Hematopoietic multipotent progenitor cell treated with erythropoietin and hydrocortisone succinate and interleukin-3 and kit ligand, for 15 days (in vitro differentiated cells): ENCODE measurements at places on chromosomes 12 and 14.

GRCh38 chr12:48009471-48009870 lies 5.2 kb upstream of the COL2A1 start:
- DNase-seq, result no peak

DNA sequence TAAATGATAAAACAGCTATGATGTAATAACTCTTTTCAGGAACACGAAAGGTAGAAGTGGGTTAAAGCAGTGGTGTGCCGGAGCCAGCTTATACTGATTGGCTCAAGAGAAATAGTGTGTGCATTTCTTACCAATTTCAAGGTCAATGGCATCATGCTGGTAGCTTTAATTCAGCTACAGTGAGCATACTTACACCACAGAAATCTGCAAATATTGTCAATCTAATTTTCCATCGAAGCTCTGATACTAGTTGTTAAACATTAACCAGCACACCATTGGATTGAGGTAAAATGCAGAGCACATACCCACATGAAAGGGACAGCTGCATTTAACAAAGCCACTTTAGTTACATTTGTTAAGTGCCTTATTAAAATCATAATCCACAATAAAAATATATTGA lies 225.7 kb downstream of the KCNC2 start:
- no peak for DNase-seq

DNA sequence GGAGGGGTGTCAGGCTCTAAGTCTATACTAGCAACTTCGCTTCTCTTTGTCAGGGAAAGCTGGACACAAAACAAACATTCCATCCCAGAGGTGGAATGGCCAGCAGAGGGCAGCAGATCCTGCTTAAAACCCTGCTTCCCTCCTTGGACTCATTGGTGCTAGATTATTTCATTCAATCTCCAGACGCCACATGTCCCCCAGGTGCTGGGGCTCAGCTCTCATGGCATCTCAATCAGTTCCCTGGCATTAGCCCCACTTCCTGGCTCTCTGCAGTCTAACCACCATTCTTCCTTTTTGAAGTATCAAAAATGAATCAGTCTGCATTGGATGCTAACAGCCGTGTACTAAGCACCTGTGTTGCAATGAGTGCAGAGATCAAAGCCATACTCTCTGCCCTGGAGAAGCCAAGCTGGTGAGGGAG lies 8.1 kb upstream of the PPP1R1A start:
- DNase-seq, result peak; percentile 33

- DNase-seq, result no peak
Measured at GRCh38 chr12:8909752-8910151, 4.6 kb upstream of the PHC1 start.

GRCh38 chr12:24307153-24307552 lies 357.7 kb upstream of the SOX5 start:
- DNase-seq, result no peak

- no peak for DNase-seq
Measured at GRCh38 chr12:47088021-47088944, 8.5 kb upstream of the AMIGO2 start.

GRCh38 chr12:53289891-53290290 lies 5.5 kb upstream of the PFDN5 start:
- DNase-seq, result no peak

- DNase-seq, result no peak
Measured at GRCh38 chr14:51921026-51921425, 60.6 kb downstream of the GNG2 start.

GRCh38 chr12:76927170-76927784 lies 48.5 kb upstream of the CSRP2 start:
- peak; percentile 36 for DNase-seq

DNA sequence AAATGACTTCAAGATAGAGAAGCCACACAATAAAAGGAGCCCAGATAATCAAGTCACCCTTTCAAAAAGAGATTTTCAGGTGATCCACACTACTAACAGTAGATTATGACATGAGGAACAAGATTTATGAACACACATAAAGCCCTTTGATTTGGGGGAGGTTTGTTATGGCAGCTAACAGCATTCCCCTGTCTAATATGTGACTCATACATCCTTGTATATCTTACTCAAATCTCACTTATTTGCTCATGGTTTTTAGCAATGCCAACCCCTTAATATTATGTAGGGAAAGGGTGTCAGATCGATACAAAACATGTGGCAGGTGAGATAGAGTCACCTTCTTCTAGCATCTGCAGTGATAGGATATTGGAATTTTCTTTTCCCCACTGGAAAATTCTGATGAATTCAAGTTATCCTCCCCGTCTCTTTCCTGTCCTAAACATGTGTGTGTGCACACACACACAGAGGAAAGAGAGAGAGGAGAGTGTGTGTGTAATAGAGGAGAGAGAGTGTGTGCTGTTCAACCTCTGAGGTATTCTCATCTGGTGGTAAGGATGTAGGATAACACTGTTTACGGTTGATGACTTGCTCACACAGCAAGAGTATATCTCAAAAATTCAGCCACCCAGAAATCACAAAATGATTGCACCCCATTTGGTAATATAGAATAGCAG lies 319.9 kb downstream of the KCNC2 start:
- no peak for DNase-seq

DNA sequence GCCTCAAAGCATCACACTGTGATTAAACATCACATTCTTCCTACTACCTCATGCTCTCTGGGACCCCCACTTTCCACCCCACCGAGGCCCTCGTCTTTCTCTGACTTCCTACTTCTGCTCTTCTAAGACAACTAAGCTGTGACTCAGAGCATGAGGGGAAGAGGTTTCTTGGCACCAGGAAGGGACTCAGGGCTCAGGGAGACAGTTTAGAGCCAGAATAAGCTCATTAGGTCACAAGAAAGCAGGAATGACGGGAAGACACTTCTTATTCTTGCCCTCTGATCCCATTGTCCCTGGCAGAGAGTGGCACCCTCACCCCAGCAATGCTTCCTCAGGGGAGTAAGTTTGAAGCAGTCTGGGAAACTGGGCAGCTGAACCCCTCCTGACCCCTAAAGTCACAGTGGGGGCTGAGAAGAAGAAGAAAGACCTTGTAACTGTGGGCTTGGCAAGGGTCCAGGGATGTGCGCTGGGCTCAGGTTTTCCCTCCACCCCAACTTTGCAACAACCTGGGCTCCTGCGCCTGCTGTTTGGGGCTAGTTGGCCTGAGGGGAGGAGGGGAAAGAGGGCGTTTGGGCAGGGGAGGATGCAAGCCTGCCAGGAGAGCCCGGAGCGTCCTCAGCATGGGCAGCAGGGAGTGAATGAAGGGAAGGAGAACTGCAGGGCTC lies 64.6 kb upstream of the ACTN1 start:
- DNase-seq, result no peak

DNA sequence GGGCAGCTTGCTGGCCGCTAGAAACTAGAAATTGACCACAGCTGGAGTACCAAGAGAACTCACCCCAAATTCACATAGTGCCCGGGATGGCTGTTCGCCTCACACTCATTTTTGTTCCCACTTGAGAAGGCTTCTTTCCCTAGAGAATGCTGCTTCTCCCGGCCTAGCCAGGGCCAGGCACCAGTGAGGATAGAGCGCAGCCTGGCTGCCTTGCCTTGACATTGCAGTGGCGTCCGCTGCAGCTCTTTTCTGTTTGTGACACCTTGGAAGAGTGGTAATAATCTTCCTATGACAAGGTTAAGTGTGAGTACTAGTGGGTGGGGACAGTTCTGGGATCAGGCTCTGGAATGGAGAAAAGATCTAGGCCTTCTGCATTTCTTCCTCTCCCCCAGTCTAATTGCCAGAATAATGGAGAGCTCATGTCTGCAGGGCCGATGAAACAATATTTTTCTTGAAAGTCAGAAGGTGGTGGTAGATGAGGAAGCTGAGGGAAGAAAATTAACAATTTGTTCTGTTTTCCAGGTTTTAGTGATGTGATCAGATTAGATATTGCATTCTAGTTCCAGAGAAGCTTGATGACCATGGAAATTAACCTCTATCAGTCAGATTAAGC lies 3.7 kb downstream of the TMEM253 start:
- peak; percentile 74 for DNase-seq

GRCh38 chr12:122276242-122276641 lies 9.9 kb upstream of the VPS33A start:
- no peak for DNase-seq

DNA sequence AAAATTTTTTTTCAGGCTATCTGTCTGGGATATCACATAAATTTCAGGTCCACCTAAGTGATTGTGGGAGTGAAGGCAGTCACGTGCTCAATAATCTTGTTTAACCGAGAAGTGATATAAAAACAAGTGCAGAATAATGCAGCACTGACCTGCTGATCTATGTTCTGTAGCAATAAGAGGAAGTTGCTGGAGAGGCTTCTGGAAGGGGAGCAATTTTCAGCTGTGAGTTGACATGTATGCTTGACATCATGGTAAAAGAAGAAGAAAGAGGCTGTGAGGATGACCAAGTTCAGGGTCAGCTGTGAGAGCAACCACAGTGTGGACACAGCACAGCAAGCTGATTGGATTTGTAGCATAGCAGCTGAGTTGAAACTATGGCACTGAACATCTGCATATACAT lies 172.0 kb upstream of the PELI2 start:
- no peak for DNase-seq

- no peak for DNase-seq
Measured at GRCh38 chr14:48703728-48704467, 882.3 kb downstream of the RPS29 start.

DNA sequence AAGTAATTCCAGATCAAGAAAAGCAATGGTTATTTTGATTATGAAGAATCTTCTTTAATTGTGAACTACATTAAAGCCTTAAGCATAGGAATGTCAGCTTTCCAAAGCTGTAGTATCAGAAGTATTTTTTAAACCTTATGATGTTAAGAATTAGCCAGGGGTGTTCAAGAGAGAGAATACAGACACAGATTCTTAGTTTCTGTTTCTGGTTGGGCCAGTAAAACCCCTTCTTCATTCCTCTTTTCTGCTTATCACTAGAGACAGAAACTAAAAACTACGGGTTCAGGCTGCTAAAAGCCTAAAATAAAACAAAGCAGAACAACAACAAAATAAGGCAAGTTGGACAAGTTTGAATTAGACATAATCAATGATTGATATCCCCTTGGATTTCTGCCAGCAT lies 38.2 kb downstream of the IFT43 start:
- DNase-seq, result no peak

- DNase-seq, result no peak
Measured at GRCh38 chr12:27970401-27971120, 2.0 kb downstream of the PTHLH start.

- DNase-seq, result no peak
Measured at GRCh38 chr14:35301735-35302528, 9.8 kb downstream of the PSMA6 start.

DNA sequence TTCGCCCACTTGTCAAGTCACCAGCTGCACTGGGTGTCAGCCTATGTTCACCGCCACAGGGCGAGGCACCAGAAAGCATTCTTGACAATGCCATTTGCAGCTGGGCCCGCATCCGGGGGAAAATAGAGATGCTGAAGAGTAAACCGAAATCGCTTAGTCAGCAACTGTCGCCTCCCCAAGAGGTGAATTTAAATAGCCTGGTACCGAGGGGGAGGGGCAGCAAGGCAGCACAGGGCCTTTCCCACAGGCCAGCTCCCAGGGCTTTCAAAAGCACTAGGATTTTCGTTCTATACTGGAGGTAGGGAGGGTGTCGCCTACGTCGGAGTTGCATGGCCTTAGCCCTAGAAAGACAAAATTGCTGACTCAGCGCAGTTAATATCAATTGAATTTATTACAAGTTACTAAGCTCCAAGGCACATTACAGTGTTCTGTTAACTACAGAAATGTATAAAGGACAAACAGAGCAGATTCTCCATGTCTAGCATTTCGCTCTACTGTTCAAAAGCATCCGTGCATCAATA lies 4.3 kb downstream of the IRF2BPL start:
- DNase-seq, result no peak

DNA sequence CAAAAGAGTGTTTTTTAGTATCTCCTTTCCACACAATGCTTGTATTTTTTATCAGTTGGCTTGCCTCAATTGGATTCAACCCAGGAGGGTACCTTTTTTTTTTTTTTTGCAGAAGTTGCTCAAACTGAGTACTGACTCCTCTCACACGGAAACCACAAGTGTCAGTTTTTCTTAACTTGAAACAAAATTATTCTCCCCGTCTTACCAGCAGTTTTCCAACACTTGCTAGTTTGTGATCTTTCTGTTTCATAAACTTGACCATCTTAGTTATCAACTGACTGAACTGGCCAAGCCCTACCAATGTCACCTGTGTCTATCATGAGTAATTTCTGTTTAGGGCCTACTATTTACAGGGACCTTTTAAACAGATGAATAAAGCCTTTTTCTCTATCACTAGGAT lies 34.1 kb upstream of the ITPR2 start:
- no peak for DNase-seq

GRCh38 chr12:62542814-62543213 lies 76.2 kb downstream of the MON2 start:
- DNase-seq, result no peak

DNA sequence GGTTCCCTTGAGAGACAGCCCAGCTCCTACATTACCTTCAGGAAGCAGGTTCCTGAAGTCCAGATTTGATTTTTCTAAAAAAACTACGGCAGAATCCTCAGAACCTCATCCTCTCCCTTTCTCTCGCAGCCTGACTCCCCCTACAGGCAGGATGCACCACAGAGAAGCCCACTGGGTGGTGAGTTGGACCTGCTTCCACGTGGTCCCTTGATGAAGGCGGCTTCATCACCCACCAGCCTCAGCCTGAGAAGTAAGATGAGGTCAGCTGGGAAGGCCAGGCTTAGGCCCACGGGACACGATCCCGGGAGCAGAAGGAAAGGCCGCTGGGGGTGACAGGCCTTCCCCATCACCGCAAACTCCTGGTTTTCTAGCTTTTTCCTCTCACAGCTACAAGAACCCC lies 83.0 kb downstream of the ACTN1 start:
- no peak for DNase-seq

DNA sequence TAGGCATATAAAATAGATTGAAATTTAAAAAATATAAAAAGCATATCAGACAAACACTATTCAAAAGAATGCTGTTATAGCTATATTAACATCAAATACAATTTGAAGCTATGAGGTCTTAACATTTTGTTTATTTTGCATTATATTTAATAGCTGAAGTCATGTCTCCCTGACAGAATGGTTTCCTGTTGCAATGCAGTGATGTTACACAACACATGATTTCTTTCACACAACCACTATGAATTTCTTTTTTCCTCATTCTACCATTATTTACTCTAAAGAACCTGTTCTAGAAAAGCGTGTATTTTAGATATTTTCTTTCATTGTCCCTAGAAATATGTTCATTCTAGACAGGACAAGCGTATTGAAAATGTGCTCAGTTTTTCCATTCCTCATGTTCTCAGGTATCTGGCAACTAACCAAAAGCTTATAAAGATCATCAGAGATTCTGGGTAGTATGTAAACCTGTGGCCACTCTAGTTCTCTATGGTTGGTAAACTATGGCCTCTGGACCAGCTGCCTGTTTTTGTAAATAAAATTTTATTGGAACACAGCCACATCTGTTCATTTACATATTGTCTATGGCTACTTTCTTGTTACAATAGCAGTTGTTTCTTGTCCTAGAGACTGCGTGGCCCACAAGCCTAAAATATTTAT lies 183.8 kb downstream of the FOXA1 start:
- DNase-seq, result no peak

DNA sequence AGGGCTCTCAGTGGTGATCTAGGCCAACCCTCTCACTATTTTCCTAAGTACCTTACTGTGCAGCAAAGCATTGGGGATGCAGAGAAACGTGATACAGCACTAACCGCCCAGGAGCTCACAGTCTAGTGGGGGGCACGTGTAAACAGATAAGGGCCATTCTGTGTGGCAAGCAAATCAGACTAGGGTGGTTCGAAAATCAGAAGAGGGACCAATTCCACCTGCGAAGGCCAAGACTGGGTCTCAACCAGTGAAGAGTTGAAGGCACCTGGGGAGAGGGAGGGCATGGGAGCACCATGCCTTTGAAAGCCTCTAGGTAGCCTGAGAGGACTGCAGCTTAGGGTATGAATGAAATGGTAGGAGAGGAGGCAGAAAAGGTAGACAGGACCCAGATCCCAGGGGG lies 2.2 kb downstream of the PITPNM2 start:
- DNase-seq, result no peak
